ENCODE measurements at places on chromosomes 3 and 15.

DNA sequence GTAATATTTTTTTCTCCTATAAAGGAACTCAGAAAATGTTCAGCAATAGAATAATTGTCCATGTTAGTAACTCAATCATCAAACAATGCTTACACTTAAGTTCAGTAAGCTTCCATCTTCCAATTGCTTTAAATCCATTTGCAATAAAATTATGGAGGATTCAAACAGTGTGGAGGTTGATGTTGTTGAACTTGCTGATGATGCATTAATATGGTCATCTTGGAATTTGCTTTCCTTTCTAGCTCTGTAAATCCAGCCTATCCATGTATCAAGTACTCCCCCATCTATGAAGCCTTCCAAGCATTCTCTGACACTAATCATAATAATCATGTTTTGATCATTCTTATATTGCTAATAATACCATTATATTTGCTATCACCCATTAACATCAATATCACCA is 378.4 kb upstream of the CNTN3 start:
- no peak for DNase-seq

DNA sequence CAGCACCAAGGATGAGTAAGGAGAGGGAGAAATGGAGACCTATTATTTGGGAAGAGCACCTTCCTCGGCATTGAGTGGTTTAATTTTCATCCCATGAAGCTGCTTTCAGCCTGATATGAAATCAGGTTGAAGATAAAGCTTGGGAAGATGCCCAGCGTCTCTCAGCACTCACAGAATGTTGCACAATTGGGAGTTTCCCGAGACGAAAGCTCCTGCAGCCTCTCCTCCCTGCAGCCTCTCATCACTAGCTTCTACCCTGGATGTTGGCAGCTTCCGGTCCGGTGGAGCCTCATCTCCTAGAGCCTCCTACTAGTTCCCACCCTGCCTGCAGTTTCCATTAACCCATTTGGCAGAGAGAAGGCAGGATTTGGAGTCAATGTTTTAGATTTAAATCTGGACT is 40.3 kb downstream of the EDEM1 start:
- DNase-seq, result no peak

- DNase-seq, result no peak
Observed at GRCh38 chr3:56055951-56056350, 412.3 kb downstream of the ERC2 start.

DNA sequence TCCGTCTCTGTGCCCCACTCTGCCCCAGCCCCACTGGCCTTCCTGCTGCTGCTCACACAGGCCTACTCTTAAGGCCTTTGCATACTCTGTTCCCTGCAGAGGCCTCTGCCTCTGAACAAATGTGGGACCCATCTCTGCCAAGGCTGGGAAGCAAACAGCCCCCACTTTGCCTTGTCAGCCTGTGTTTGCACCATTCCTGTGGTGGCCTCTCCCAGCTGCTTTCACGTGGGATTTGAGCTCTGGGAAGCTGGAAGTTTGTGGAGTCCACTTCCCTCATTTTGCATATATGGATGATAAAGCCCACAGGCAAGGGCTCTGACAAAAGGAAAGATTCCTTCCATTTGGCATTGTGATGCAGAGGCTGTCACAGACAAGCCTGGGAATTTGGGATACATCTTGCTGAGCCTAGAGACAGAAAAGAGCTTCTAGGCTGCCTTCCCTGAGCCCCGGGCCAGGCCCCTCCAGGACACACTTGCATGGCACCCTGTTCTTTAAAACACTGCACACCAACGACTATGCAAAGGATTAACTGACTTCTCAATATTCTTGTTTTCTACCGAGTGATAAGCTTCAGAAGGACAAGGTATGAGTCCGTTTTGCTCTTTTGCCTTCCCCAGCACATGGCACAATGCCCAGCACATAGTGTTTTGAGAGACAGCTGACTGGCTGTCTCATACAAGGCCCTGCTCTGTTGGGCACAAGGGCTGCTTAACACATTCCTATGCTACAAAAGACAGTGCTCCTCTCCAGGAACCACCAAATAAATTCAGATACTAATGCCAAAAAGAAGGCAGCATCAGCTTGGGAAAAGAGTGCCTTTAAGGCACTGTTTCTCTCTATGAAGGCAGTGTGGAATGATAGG is 120.7 kb upstream of the TOPAZ1 start:
- DNase-seq, result no peak

DNA sequence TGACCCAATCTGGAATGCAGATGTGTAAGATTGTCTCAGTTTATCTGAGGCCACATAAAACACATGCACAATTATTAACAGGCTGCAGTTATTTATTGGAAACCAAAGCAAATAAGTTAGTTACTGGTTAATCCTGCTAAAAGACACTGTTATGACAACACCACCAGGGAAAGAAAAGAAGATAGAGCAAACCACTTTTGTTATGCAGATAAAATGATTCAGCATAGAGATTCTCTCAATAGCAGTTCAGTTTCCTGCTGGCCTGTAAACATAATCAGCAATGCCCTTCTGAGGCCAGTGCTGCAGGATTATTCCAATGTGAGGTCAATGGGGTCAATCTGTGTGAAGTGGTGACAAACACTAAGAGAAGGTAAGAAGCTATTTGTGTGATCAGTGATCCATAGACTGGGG is 244.4 kb downstream of the ZBTB20 start:
- DNase-seq, result no peak

DNA sequence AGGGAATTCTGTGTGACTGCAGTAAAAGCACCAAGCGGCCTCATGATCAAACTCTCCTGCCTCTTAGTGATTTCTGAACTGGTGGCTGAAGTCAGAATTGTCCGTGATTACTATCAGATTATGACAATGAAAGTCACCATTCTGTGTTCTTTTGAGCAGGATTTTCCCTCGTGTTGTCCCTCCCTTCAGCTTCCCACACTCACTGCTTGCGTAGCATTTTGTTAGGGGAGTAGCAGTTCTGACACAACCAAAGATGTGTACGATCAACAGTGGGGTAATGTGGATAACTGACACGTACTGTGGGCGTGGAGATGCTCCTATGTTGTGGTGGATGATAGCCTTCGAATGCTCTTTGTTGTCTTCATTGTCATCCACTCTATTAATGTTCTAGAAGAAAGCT is 67.8 kb upstream of the ICE2 start:
- no peak for DNase-seq

GRCh38 chr3:137807998-137808397 is 43.9 kb downstream of the SOX14 start:
- DNase-seq, result no peak

DNA sequence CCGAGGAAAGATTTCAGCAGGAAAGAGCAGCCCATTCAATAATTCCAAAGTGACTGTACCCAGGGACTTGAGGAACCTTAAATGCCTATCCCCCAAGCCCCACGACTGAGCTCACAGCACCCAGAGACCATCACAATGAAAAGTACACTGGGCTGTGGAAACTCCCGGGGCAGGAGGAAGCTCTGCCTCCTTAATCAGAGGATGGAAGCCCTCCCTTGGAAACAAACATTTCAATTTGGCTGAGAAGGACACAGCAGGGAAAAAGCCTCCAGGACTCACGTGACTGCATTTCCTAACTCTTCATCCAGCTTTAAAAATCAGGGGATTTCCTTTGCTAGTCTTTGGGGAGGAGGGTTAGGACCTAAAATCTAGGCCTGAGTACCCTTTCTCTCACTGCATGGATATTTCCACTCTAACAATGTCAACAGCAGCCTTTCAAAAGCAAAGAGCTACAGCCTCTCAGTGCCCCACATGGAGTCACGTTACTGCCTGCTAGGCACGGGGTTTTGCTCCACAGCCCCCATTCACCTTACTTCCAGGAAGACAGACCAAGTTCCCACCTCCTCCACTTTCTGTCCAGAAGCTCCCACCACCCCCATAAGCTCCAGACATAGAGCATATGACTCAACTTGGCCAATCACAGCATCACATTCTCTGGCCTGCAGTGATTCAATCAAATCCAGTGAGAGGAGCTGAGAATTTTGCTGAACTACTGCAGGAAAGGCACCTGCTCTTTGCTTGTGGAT is 68.9 kb upstream of the WNT5A start:
- no peak for DNase-seq

GRCh38 chr3:28240441-28240840 is 978 bp upstream of the CMC1 start:
- no peak for DNase-seq

GRCh38 chr3:72162649-72163184 is 377.8 kb upstream of the PROK2 start:
- no peak for DNase-seq

- no peak for DNase-seq
Observed at GRCh38 chr15:94040541-94041248, 190.7 kb upstream of the MCTP2 start.

DNA sequence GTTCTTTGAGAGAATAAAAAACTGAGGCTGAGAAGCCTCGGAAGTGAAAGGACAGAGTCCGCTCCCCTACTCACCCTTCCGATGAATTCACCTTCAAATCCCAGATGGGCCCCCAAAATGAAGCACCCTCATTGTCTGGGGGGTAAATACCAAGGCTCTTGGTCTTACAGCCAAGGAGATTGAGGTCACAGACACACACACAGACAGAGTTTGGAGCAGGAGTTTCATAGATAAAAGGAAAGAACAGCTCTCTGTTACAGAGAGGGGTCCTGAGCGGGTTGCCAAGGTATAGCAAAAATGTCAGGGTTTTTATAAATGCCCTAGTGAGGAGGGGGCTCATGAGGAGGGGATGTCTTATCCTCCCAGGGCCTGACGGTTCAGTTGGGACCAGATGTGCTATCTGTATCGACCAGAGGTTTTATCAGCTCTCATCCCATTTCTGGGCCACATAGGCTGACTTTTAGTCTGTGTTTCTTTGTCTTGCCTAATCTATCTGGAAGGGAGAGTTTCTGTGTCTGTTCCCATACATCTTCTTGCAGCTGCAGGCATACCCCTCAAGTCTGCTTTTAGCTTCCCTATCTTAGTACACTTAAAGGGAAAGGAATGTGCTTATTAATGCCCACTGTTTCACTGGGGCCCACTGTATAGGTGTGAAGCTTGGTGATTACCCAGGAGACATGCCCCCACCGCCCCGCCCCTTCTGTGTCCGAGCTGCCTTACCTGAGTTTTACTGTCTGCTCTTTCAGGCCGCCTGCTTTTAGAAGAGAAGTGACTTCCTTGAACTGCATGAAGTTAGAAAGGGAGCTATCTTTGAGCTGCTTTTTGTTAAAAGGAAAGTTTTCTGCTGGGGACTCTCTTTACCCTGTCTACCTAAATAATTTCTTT is 66.8 kb upstream of the ATP11B start:
- DNase-seq, result no peak

DNA sequence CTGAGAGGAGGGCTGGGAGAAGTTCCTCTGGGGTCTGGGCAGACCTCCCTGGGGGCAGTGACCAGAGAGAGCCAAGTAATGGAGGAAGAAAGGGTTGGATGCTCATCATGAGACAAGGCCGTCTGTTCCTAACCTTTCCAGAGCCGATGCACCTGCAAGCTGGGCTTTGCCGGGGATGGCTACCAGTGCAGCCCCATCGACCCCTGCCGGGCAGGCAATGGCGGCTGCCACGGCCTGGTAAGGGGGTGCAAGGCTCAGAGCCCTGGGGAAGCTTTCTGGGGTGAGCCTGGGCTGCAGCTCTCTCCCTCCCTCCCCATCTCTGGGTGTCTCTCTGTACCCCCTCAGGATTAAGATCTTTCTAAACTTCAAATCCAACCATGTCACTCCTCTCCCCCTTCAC is 16.4 kb downstream of the STAB1 start:
- no peak for DNase-seq

GRCh38 chr3:52820736-52821135 is 9.7 kb downstream of the ITIH4 start:
- peak; percentile 63 for DNase-seq

DNA sequence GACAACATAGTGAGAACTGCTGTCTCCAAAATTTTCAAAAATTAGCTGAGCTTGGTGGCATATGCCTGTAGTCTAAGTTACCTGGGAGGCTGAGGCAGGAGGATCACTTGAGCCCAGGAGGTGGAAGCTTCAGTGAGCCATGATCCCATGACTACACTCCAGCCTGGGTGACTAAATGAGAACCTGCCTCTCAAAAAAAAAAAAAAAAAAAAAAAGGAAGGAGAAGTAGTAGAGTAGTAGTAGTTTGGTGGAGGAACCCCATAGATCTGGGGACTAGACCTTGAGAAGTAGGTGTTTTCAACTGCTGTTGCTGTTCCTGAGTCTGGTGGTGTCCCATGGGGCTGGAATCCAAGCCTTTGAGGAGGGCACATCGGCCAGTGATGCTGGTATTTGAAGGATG is 38.4 kb upstream of the UBE2E2 start:
- no peak for DNase-seq

GRCh38 chr15:57949374-57949943 is 116.1 kb downstream of the ALDH1A2 start:
- DNase-seq, result no peak

DNA sequence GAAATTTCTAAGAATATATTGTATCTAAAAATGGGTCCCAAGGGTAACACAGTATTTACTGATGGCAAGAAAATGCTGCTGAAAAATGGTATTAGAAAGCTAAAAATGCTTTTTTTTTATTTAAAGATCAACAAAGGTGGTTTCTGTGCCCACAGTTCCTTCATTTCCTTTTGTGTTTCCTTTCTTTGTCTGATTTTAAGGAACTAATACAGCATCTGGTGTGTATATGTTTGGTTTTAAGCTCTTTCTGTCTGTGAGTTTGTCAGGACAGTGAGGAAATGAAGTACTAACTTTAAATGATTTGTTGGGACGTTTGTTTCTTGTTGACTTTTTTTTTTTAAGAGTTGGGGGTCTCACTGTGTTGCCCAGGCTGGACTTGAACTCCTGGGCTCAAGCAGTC is 38.2 kb downstream of the RASA2 start:
- no peak for DNase-seq

DNA sequence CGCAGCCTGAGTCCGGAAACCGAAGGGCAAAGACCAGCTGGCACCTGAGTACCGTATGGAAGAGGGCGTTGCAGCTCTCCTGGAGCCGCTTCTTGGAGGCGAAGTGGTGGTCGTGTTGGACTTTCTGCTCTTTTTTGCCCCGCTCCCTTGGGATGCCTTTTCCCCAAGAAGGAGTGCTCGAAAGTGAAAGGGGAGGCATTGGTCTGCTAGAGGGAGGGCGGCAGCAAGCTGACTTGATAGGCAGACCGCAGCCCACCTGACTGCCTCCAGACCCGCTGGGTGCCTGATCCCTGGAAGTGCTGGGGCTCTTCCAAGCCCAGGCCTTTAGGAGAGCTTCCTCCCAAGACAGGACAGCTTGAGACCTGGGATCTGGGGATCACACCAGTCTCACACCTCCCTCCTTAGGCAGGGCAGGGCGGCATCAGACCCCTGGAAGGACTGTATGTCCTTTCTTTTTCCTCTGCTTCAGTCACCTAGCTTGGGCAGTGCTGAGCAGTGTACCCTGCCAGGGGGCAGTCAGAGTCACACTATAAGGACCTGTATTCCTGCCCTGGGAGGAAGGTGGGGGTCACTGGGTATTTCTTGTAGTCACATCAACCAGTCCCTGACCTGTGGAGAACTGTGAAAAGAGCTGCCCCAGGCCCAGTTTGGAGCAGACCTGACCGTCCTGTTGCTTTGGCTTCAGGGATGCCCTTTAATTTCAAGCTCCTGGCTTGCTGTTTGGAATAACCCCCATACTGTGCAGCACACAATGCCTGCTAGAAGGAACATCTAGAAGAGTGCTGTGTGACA is 2.1 kb downstream of the ACVR2B start:
- DNase-seq, result no peak

GRCh38 chr3:58540176-58540858 is 3.3 kb upstream of the ACOX2 start:
- no peak for DNase-seq
